ENCODE measurements at places on chromosomes 16 and 17. TPM values are rescaled to one million over a fixed set of nuclear protein-coding genes. Genes with fewer than 3 reads are reported as not detected.

GRCh38 chr17:59616253-59616920 is 3.3 kb upstream of the CLTC start:
- no peak overlapping the region for H3K4me3 ChIP-seq
- H3K4me1 ChIP-seq: peaks cover 18% of the 10 kb centered on the region
- no peaks in the 10 kb centered on the region for H3K36me3 ChIP-seq
- no peaks in the 10 kb centered on the region for H3K27me3 ChIP-seq

- H3K27me3 ChIP-seq: no peaks in the 10 kb centered on the region
- H3K4me3 ChIP-seq: no peak overlapping the region
- DNase-seq: peak; percentile 48
- H3K4me1 ChIP-seq: peaks cover 26% of the 10 kb centered on the region
- peaks cover 29% of the 10 kb centered on the region for H3K36me3 ChIP-seq
Measured at GRCh38 chr16:81513204-81514040, 68.8 kb downstream of the CMIP start.

GRCh38 chr17:1865252-1866037 is 35.6 kb downstream of the RPA1 start:
- H3K4me1 ChIP-seq: no peaks in the 10 kb centered on the region
- peaks cover 14% of the 10 kb centered on the region for H3K36me3 ChIP-seq
- DNase-seq: peak; percentile 37
- no peak overlapping the region for H3K4me3 ChIP-seq
- no peaks in the 10 kb centered on the region for H3K27me3 ChIP-seq
- H3K27ac ChIP-seq: no peak overlapping the region

GRCh38 chr17:38864636-38865398 is 5.0 kb upstream of the LASP1 start:
- no peak overlapping the region for H3K4me3 ChIP-seq
- DNase-seq: no peak
- no peaks in the 10 kb centered on the region for H3K36me3 ChIP-seq
- 0 out of 2 replicates have a peak overlapping the region, but pooled peaks have one; percentile 37 for H3K27ac ChIP-seq
- no peaks in the 10 kb centered on the region for H3K27me3 ChIP-seq

Gene WWP2
- total RNA-seq: 39.0 TPM

Gene GALNS
- 23.0 TPM for total RNA-seq

Gene FBXW10
- not detected for total RNA-seq
